ENCODE measurements at places on chromosomes 11 and 22.
A peak's percentile ranks its signal among the peaks of the same experiment; 100 is the strongest.

GRCh38 chr22:23211622-23212021 is 31.3 kb downstream of the BCR start:
- DNase-seq, result no peak

DNA sequence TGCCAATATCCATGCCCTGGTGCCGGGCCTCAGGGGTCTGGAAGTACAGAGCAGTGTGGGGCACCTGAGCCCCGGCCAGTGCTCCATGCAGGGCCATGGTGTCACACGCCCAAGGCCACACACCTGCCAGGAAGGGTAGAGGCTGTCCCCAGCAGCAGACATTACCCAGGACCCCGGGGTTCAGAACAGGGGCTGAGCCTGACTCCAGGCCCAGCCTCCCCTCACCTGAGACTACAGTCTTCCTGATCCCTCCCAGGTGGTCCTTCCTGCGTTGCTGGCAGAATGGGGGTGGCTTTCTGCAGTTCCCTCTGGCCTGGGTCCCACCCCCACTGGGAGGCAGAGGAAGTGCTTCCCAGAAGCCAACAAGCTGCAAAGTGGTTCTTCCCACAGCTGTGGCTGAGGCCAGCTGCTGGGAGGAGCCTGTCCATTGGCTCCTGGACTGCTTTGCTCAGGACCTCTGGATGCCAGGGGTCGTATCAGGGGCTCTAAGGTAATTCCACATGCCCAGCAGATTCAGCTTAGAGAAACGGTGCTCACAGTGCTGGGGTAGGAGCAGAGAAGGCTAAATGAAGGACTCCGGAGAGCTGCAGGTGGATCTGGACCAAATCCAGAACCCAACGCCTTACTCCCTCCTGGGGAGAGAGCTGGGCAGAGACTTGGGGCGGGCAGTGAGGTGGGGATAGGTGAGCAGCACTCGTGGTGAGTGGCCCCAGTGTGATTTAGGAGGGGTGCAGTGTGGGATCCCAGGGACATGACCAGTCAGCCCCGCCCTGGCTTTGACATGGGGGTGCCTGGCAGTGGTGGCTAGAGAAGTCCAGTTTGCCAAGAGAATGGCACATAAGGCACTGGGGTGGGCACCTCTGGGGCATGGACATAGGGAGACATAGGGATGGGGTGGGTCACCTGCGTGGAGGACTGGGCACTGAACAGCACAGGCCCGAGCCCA is 12.6 kb downstream of the TCIRG1 start:
- DNase-seq, result no peak

DNA sequence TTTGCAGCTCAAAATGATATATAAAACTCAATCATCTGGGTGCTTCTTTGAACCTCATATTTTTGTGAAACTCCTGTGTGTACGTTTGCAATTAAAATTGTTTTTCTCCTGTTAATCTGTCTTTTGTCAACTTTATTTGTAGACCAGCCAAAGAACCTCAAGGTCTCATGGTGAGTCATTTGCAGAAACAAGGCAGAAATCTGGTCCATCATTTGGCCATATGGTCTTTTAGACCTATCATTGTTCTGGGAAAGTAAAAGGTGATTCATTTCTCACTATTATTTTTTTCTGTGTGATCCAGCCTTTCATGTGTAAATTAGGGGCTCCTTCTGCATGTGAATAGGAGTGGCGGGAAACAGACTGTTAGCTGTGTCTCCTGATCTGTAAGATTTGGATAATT is 399.1 kb upstream of the DDI1 start:
- DNase-seq, result no peak

DNA sequence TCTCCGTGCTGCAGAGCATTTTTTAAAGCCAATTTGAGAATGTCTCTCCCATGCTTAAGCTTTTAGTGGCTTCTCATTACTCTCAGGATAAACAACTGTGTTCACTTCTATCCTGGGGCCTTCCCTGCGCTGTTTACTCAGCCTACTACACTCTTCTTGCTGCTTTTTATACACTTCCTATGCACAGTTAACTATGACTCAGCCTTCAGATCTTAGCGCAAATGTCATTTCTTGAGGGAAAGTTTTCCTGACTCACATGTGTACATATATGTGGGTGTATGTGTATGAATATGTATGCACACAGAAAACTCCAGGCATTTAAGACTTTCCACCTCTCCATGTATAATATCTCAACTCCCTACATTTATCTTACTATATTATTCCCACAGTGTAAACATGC is 9.8 kb downstream of the THAP12 start:
- DNase-seq, result no peak

- no peak for DNase-seq
These were observed 72.1 kb downstream of the BUD13 start for GRCh38 chr11:116700586-116701220.

GRCh38 chr11:9180784-9181183 is 84.4 kb downstream of the DENND5A start:
- no peak for DNase-seq

- DNase-seq, result no peak
These were observed 1070.1 kb downstream of the BRD1 start for GRCh38 chr22:48757581-48757980.

DNA sequence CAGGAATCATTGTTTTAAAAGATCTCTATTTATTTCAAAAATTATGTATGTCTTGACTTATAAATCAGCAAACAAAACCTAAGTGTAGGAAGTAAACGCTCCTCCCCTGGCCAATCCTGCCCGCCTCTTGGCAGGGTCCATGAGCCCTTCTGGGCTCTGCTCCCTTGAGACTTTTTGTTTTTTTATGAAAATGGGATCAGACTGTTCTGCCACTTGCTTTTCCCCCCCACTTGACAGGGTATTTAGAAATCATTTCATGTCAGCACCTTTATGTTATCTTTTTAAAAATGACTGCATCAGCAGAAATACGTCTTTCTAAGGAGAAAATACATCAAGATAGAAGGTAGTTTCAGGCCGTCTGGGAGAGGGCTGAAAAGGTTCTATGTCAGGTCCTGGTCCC is 35.6 kb downstream of the FBLN1 start:
- DNase-seq, result no peak

- DNase-seq, result peak; percentile 52
These were observed 30.2 kb upstream of the APOBEC3A start for GRCh38 chr22:38927033-38927781.

DNA sequence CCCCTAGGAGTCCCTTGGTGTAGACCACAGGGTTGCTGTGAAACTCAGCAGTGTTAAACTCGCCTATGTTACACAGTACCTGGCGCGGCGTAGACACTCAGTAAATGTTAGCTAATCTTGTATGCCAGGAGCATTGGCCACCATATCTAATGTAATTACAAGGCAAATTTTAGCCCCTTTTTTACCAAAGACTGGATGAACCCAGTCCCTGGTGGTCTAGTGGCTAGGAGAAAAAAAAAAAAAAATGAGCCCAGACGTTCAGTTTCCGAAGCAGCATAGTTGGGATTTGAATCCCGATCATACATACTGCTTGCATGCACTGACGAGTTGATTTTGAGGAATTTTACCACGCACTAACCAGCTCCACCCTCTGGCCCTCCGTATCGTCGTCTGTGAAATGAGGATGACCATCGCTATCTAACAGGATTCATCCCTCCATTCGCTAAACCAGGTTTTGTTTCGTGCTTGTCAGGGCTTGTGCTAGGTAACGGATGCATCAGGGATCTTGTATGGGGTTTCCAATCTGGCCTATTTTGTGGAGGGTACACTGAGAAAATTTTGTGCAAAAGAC is 688 bp downstream of the PTS start:
- no peak for DNase-seq

DNA sequence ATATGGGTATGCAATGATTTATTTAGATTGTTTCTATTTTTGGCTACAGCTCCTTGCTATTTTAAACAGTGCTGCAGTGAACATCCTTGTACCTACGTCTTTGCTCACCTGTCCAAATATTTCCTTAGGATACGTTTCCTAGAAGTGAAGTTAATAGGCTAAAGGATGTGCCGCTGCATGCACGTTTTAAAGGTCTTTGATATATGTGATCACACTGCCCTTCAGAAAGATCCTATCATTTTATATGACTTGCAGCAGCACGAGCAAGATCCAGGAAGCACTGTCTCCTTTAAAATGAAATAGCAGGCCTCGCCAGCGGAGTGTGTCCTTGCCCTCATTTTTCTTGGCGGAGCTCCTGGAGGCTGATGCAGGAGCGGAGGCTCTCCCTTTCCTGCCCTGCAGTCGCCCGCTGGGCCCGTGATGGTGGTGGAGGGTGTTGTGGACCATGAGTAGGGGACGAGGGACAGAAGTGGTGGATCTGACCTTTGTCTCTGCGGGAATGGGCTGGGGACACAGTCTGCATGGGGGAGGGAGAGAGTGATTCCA is 19.4 kb downstream of the RPS6KA4 start:
- no peak for DNase-seq

DNA sequence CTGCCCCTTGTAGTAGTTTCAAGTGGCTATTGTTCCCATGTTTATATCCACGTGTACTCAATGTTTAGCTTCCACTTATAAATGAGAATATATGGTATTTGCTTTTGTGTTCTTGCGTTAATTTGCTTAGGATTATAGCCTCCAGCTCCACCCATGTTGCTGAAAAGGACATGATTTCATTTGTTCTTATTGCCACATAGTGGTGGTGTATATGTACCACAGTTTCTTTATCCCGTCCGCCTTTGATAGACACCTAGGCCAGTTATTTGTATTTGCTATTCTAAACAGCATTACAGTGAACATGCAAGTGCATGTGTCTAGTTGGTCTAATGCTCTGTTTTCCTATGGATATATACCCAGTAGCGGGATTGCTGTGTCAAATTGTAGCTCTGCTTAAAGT is 6.8 kb downstream of the OR51B2 start:
- no peak for DNase-seq

DNA sequence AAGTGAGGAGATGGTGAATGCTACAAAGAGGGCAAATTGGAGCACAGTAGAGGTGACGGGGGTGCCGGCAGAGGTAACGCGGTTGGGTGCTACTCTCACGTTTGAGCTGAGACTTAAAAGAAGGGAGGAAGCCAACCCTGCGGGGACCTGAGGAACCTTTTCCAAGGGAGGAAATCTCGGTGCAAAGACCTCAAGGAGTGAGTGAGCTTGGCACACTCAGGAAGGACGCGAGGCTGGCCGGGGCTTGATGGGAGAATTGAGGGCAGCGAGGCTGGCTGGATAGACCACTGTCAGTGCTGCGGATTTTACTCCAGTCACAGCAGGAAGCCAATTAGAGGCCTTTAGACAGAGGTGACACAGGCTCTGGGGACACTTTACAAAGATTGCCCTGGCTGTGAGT is 25.0 kb downstream of the TSKU start:
- no peak for DNase-seq

DNA sequence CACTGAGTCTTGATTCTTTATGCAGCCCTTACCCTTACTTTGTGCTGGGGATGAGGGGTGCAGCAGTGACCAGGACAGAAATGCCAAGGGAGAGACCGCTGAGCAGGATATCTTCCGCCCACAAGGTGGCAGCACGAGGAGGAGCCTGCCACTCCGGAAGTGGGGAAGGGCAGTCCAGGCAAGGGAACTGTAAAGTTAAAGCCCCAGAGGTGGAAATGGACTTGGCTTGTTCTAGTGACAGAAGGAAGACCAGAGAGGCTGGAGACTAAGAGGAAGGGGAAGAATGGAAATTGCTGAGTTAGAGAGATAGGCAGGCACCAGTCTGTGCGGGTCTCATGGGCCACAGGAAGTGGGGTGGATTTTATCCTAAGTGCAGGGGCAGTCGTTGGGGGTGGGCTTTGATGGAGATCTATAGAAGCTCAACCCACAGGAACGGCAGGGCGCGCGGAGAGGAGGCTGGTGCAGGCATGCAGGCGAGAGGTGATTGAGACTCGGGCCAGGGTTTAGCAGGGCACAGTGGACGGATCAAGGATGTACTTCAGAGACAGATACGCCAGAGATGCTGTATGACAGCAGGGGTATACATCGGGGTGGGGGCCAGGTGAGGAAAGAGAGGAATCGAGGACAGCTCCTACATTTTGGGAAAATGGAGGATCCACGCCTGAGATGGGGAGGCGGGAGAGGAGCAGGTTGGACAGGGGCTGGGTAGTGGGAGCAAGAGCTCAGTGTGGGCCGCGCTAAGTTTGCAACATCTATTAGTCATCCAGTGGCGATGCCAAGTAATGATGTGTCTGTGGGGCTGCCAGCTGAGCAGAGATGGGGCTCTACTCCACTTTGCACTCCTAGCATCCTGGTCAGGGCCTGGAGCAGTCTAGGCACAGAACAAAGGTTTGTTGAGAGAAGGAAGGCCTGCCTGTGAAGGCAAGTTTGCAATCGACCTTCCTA is 3.3 kb upstream of the GRK2 start:
- DNase-seq, result no peak

DNA sequence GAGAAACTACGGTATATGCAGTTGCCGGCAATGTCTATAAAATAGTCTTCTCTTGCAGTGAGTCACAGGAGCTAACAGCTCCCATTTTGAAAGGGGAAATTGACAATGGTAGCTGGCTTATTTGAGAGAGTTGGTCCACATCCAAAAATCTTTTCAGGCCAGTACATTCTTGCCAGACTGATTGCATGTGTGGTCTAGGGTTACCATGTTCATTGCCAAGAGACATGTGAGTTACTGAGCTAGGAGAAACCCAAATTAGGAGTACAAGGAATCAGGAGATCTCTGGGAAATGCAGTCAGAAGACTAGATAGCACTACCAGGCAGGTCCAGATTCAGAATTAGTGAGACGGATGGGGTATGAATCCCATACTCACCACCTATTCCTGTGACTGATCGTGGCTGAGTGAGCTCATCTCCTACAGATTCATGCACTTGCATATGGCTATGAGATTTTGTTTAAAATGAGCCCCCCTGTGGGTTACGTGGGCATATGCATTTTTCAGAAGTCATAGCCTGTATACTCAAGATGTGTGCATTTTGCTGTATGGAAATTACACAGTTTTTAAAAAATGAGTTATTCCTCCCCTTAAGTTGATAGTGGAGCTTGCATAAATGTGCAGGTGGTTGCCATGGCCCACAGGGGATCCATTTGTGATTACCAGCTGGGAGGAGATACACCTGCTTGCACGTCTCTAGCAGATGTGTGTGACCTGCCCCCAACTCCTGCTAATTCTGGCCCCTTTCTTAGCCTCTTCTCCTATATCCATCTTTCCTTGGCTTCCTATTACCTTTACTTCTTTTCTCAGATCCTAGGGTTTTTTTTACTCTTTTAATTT is 102.7 kb downstream of the COMMD9 start:
- no peak for DNase-seq

DNA sequence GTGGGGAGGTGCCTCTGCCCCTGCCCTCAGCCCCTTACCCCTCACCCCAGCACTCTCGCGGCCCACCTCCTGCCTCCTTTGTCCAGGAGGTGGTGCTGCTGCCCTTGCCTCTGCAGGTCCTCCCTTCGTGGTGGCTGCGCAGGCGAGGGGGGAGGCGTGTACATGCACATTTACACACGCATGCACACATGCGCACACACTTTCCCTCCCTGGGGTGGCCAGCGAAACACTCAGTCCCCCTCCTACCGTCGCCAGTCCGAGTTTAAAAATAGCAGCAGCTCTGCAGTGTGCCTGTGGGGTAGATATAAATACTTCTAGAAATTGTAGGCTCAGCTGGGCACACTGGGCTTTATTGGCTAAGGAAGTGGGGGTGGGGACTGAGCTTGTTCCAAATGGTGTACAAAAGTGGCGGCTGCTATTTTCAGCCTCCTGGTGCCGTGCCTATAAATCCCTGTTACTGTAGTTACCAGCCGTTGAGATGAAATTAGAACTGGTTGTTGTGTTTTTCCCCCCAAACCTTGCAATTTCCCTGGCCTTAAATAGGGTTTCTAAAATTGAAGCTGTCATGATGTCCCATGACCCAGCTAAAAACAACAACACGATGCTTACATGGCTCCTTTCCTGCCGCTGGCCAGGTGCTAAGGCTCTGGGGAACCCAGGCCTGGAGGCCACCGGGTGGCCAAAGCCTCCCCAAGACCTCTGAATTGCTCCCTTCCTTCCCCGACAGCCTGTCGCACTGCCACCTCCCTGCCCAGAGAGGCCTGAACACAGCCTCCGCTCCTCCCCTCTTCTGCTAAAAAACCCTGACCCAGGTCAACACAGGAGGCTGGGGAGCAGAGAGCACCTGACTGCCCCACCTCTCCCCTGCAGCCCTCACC is 12.4 kb downstream of the PICK1 start:
- DNase-seq, result no peak
